ENCODE measurements at places on chromosomes 6 and 20. TPM values are rescaled to one million over a fixed set of nuclear protein-coding genes. Genes with fewer than 3 reads are reported as not detected.

- no peak for DNase-seq
These were observed 5.9 kb downstream of the SPAG4 start for GRCh38 chr20:35621560-35621946.

Gene SIRPB2
- not detected for total RNA-seq

- DNase-seq = no peak
These were observed 44.2 kb downstream of the TXLNB start for GRCh38 chr6:139247618-139248017.

Gene EFCAB8
- not detected for total RNA-seq

Gene SLC16A10
- 3.7 TPM for total RNA-seq

- no peak for DNase-seq
These were observed 11.0 kb downstream of the RIPOR3 start for GRCh38 chr20:50680105-50680960.

Gene SLC26A8
- total RNA-seq = not detected

GRCh38 chr20:22825546-22825945, 209.6 kb upstream of the SSTR4 start:
- DNase-seq = no peak

DNA sequence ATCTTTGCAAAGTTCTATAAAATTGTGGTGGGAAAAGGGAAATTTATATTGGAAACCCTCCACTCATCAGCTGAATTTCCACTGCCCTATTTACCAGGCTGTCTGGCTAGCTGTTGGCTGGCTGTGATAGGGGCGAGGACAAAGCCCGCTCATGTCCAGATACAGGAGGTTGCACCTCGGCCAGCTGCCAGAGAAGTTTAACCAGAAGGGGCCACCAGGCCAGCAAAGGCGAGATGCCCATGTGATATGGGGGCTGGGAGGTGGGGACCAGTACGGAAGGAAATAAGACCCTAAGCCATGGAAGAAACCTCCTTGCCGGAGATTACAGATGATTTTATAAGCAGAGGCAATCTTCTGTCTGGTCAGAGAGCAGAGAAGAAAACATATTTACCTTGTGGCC, 143.8 kb downstream of the FNDC1 start:
- DNase-seq = no peak

Gene ADISSP
- 107 TPM for total RNA-seq

Gene TRPC4AP
- 90.3 TPM for total RNA-seq

Gene TREML1
- total RNA-seq = not detected

GRCh38 chr6:109297406-109298110, 84.7 kb downstream of the CD164 start:
- no peak for DNase-seq

DNA sequence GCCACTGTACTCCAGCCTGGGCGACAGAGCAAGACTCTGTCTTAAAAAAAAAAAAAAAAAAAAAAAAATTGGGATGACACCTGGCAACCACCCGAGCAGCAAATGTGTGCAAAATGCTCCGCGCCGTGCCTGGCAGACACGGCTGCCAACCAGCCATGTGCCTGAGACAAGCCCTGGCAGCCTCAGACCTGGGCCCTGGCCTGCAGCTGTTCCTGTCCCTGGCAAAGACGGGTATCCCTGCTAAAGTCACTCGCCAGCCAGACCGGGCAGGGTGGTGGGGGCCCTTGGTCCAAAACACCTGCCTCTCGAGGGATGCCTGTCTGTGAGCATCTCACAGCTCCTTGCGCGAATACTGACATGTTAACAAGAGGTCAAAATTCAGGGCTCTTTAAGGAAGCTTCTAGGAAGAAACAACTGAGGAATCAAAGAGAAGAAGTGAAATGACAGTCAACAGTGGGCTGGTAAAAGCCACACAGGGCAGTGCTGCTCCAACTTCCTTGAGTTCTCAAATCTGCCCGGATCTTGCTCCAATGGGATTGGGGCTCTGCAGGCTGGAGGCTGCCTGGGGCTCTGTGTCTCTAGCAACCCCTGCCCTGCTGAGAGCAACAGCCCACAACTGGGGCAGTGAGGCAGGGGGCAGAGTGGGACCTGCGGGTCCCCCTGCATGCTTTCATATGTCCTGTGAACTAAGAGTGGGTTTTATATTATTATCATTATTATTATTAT, 53.4 kb downstream of the SYTL3 start:
- DNase-seq = peak; percentile 85

- no peak for DNase-seq
These were observed 98.4 kb downstream of the CDKAL1 start for GRCh38 chr6:20632696-20633095.

GRCh38 chr6:11353921-11354389, 121.5 kb upstream of the NEDD9 start:
- no peak for DNase-seq

- no peak for DNase-seq
These were observed 1102.8 kb upstream of the GJE1 start for GRCh38 chr6:141029908-141030307.

Gene BPIFB2
- not detected for total RNA-seq

GRCh38 chr6:80156221-80156620, 49.8 kb downstream of the BCKDHB start:
- no peak for DNase-seq

Gene TP53TG5
- not detected for total RNA-seq

GRCh38 chr6:168155193-168155592, 76.2 kb upstream of the FRMD1 start:
- no peak for DNase-seq

Gene PTGIS
- total RNA-seq = 15.3 TPM

Gene SLC35F1
- not detected for total RNA-seq

Gene HLA-B
- 25.4 TPM for total RNA-seq

Gene TRIM31
- not detected for total RNA-seq

Gene IL22RA2
- total RNA-seq = not detected

Gene LHFPL5
- not detected for total RNA-seq

DNA sequence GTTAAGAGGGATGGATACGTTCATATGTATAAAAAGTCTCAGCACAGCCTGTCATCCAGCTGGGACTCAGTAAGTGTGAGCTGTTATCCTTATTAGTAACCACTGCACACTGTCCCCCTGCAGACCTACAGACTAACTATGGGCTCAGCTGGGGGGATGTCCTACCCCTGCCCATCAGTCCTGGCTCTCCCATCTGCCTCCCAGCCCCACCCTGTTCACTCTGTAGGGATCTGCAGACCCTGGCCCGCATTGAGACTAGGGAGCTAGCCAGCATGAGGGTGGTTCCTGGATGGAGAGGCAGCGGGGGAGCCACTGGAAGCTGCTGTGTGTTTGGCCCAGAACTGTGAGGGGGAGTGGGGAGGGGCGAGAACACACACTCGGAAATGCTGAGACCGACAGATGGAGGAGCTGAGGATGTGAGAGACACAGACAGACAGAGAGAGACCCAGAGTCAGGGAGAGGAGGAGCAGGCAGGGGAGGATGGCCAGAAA, 17.1 kb downstream of the XKR7 start:
- peak; percentile 66 for DNase-seq

Gene MYL9
- 28.2 TPM for total RNA-seq

DNA sequence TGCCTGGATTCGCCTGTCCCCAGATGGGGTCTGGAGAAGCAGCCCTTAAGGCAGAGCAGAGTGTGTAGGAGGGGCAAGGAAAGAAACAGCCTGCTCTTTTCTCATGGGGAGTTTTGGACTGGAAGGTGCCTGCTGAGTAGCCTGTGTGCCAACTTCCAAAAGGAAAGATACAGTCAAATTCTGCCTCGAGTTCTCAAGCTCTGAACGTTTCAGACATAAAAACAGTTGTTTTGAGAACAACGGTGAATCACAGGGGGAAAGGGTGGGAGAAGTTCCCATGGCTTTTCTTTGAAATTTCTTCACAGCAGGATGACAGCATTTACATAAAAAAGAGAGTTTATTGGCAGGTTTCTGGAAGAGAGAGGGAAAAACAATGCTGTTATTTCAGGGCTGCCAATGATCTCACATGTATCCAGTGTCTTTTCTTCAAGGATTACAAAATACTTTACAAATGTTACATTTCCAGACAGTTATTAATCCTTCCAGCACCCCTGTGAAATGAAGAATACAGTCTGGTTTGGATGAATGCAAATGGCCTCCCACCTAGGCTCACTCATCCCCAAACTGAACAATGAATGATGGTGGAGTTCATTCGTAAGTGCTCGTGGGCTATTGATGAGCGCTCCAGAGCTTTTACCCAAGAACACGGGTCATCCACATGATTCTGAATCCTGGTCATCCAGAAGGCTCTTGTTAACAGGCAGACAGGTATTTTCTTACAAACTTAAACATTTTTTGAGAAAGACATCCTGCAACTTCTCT, 33.8 kb upstream of the ECI2 start:
- peak; percentile 3 for DNase-seq

DNA sequence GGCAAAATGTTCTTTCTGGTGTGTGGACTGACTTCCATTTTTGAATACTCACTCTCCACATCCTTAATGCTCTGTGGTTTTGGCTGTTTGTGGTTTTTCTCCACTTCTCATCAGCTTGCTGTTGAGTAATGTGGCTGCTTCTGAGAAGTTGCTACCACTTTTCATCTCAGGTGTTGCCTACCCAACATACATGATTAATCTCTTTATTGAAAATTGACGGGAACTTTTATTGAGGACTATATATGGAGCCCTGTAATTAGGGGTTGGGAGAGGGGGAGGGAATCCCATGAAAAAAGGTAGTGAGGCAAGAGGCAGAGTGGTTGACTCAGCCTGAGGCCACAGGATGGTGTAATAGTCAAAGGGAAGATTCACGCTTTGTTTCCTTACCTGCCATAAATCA, 17.6 kb downstream of the IL22RA2 start:
- no peak for DNase-seq

DNA sequence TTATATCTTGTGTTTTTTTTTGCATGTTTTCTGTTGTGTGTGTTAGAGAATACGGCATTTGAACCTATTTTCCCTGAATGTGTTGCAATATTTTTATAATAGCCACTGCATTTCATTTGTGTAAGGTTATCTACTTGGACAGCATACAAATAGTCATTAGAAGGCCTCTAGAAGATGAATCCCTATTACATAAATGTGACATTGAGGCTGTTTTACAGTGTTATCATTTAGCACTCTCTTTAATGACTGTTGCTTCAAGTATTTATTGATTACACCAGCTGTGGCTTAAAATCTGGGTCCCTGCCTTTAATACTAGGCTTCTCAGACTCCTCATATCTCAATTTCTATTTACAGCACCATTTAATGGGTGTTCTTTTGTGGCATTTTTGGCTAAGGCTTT, 465.8 kb downstream of the FRK start:
- no peak for DNase-seq

DNA sequence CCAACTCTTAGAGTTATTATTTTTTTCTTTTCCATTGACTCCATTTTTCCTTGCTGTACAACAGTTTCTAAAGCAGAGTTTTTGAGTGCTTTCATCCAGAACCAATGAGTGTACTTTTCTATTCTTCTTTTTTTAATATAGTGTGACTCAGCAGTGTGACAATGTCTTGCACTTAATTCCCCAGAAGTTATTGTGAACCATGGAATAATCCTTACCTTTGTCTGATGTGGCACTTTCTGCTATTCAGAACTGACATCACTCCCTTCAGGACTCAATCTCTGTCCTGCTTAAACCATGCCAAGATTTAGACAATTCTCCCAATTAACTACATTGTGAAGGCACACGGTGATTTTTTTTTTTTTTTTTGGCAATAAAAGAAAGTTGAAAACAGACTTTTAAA, 41.5 kb downstream of the GRIK2 start:
- DNase-seq = no peak

GRCh38 chr6:87913974-87914373, 133.7 kb upstream of the SPACA1 start:
- DNase-seq = no peak

Gene PROCR
- 1,430 TPM for total RNA-seq

GRCh38 chr6:20866036-20866435, 331.8 kb downstream of the CDKAL1 start:
- DNase-seq = peak; percentile 56
